GM12878 (cell line): ENCODE measurements at places on chromosomes 6 and 20. TPM values are rescaled to one million over a fixed set of nuclear protein-coding genes. Genes with fewer than 3 reads are reported as not detected.
A peak's percentile ranks its signal among the peaks of the same experiment; 100 is the strongest.

The SCUBE3 gene
- not detected in 2 replicates for total RNA-seq

The TRIM31 gene
- total RNA-seq, result 0.18 and 0.35 TPM in 2 replicates

The ADGRF1 gene
- total RNA-seq, result 0.05 and 0.08 TPM in 2 replicates

The CYP24A1 gene
- total RNA-seq, result 0.69 TPM in 1 of 2 replicates, not detected in the other

The GPSM3 gene
- total RNA-seq, result 131 TPM in 2 replicates

The LINC00237 gene
- total RNA-seq, result not detected in 2 replicates

The NR2E1 gene
- total RNA-seq, result not detected in 2 replicates

The LY6G5C gene
- 1.7 and 1.8 TPM in 2 replicates for total RNA-seq

The MRPS18B gene
- total RNA-seq, result 80.9 and 87.7 TPM in 2 replicates

- DNase-seq, result no peak
These were observed 69.8 kb downstream of the MYB start for GRCh38 chr6:135250751-135251497.

DNA sequence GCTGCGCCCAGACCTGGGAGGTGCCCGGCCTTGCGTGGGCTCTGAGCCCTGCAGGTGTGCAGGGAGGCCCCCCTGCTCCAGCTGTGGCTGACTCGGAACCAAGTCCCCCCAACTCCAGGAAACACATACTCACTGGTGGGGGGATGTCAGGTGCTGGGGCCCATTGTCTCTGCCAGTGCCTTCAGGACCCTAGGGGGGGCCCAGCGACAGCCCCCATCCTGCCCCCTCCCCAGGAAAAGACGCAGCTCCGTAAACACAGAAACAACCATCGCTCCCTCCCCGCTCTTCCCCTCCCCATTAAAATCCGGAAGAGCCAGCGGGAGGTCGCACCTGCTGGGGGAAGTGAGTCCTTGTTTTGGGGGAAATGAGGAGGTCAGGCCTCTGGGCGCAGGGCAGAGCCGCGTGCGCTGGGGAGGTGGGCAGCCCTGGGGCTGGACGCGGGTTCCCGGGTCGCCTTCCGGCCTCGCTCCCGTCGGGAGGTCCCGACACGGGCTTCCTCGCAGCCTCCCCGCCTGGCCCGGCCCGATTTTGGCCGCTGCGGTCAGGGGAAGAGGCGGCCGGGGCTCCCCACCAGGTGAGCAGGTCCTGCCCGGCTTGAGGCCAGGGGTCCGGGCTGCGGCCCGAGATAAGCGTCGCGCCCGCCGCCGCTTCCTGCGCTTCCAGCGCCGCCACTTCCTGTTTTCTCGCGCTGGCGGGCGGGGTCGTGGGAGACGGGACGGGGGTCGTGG, 6.2 kb downstream of the C20orf204 start:
- DNase-seq, result no peak

DNA sequence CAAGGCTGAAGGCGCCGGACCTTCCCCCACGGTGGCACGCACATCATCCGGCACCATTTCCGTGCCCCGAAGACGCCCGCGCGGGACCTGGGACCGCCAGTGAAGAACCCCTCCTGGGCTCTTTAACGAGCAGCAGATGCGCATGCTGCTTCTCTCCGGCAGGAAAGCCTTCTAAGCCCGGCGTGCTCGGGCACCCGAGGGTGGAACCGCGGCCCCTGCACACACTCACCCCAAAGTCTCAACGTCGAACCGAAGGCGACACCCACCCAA, 240 bp downstream of the FOXQ1 start:
- no peak for DNase-seq

DNA sequence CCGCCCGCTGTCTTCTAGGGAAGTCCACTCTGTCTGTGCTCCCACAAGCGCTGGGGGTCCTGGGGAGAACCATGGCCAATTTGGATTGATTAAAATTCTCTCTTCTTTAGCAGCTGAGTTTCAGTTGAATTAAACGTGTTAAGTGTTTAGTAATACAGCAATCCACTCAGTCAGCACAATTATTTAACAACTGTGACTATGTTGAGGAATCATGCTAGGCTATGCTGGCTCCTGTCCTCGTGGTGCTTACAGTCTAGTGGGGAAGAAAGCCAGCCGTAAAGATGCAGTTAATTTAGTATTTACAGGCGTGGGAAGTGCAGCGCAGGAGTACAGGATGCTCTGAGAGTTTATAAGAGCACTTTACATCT, 88.9 kb upstream of the FOXP4 start:
- DNase-seq, result no peak

DNA sequence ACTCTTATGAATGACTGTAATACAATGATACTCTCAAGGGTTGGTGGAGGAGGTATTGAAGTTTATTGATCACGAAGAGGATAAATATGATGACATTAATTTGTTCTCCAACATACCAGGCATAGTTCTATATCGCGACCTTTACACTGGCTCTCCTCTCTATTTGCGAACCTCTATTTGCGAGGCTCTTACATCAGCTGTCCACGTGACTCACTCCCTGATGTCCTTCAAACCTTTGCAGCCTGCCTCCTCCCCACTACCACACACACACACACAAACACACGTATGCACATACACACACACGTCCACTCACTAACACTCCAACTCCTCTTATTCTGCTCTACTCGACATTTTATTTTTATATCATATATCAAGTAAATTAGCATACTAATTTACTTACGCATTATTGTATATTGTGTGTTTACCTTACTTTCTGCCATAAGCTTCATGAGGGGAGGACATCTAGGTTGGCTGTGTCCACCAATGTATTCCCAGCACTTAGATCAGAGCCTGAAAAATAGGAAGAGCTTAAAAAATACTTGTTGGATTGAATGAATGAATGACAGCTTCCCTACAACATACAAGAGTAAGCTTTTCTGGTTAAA, 53.3 kb upstream of the TNFRSF21 start:
- DNase-seq, result no peak

- DNase-seq, result no peak
These were observed 27.6 kb downstream of the TINAG start for GRCh38 chr6:54335871-54336270.

- DNase-seq, result no peak
These were observed 167.6 kb downstream of the THBS2 start for GRCh38 chr6:169086020-169086419.

GRCh38 chr6:53426117-53426516, 77.4 kb upstream of the ELOVL5 start:
- DNase-seq, result no peak

GRCh38 chr6:92822222-92822621, 597.1 kb downstream of the EPHA7 start:
- DNase-seq, result no peak

GRCh38 chr6:167245591-167245990, 45.5 kb upstream of the UNC93A start:
- DNase-seq, result no peak

DNA sequence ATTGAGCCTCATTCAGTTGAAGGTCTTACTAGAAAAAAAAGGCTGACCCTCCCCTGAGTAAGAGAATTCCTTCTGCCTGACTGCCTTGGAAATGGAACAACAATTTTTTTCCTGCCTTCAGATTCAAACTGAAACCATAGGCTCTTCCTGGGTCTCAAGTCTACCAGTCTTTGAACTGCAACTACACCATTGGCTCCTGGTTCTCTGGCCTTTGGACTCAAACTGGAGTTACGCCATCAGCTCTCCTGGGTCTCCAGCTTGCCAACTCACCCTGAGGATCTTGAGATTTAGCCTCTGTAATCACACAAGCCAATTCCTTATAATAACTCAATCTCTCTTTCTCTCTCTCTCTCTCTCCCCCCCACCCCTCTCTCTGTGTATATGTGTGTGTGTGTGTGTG, 36.0 kb upstream of the SNX9 start:
- no peak for DNase-seq

GRCh38 chr6:109373762-109374161, 8.5 kb downstream of the CD164 start:
- DNase-seq, result peak; percentile 89

DNA sequence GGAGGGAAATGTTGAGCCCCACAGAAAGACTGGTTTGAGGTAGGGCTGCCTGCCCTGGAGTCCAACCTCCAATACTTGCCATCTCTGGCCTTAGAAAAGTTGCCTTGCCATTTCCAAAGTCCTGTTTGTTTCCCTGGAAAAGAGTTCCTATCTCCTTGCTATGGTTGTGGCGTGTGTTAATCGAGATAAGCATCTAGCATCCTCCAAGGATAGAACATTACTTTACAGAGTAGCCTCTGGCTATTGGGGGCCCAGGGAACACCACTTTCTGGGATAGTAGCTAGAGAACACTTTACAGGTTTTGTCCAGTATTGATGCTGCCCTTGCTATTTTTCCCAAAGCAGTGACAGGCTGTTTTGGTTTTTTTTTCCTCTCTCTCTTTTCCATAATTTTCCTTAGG, 57.4 kb upstream of the SASH1 start:
- no peak for DNase-seq

- DNase-seq, result no peak
These were observed 94.6 kb downstream of the BCAS1 start for GRCh38 chr20:53975761-53976160.

DNA sequence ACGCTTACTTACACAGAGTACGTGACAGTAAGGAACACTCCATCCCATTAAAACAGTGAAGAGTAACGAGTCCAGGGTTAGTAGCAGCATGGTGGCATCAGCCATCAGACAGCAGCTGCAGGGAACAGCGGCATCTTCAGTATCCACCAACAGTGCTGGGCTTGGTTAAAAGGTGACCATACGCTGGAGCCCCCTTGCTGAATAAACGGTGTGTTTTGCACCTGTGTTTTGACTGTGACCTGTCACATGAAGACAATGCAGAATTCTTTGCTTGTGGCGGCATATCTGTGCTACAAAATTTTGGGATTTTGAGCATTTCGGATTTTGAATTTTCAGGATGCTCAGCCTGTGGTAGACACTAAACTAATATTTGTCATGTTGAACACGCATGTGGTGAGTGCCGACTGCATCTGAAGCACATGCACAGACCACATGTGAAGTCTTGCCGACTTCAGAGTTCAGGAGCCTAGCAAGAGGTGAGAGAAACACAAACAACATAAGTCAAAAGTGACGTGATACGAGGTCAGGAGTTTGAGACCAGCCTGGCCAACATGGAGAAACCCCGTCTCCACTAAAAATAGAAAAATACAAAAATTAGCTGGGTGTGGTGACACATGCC, 69.3 kb upstream of the FRMD1 start:
- DNase-seq, result no peak

DNA sequence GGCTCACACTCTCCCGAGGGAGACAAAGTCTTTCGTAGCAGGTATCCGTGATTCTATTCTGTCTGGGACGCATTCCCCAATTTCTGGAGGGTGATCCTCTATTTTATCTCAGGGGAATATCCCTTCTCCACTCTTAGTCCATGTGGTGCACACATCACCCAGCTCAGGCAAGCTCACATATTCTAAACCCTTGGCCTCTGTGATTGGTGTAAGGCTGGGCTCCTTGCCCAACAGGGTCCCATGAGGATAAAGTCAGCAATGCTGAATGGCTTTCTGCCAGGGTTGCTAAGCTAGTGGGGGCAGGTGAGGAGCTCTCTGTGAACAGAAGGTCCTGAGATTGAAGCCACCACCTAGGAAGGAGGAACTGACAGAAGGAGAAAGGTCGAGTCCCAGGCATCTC, 137.2 kb downstream of the CDH26 start:
- DNase-seq, result no peak

GRCh38 chr6:35489995-35490791, 6.7 kb downstream of the TEAD3 start:
- DNase-seq, result no peak

DNA sequence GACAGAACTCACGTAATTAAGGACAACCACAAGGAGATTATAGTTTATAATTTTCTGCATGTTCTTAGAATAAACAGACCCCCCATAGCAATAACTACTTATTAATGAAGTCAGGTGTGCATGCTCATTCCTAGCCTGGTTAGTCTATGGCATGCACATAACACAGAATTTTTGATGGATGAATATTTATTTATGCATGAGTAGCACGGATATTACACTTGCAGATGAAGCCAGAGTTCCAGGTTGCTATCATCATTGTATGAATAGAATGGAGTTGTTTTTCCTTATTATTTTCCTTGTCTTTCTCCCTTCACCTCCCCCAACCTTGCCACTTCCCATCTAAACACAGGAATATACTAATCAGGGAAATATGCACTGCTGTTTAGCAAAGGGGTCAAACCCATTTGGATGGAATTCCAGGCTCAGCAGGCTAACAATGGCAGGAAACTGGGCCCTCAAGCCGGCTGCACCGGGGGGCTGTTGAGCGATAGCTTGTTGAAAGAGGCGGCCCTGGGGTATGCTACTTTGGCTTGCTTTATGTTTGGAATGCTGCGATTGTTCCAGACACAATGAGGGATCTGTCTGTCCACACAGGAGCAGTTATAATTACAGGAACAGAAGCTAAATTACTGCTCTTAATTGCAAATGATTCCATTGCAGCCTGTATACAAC, 112.6 kb downstream of the TMEM170B start:
- DNase-seq, result no peak

GRCh38 chr20:19815553-19815991, 57.5 kb downstream of the RIN2 start:
- no peak for DNase-seq

DNA sequence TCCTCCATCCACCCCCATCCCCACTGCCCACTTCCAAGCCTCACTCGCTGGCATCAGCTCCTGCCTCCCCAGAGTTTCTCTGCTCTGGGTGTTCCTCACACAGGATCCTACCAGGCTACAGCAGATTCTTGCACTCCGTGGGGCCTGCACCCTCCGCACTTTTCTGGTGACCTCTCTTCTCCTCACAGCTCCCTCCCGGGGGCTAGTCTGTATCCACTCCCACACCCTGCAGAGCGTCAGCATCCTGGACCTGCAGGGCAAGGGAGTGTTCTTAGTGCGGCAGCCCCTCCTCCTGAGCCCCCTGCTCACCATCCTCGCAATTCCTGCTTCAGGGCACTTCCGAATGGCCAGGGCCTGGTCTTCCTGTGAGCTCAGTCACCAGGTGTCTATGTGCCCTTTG, 224.2 kb downstream of the DLL1 start:
- DNase-seq, result no peak

DNA sequence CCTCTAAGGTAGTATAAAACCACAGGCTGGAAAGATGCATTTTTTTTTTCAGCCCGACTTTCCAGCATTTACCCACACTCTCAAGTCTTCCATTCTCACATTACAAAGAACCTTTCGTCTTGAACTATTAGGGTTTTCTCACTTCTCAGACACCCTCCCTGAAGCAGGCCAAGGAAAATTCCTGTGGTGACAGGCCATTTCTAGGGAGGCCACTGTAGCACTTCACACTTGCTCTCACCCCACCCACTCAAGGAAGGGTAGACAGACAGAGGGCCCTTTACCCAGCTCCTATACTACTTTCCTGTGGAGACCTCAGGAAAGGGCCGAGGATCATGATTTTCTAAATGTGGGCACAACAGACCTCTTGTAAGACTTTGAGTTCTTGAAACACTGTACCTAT, 27.7 kb downstream of the KCNS1 start:
- DNase-seq, result no peak

GRCh38 chr6:18161431-18161830, 6.2 kb downstream of the KDM1B start:
- no peak for DNase-seq
